ENCODE measurements at places on chromosomes 5 and 9.

DNA sequence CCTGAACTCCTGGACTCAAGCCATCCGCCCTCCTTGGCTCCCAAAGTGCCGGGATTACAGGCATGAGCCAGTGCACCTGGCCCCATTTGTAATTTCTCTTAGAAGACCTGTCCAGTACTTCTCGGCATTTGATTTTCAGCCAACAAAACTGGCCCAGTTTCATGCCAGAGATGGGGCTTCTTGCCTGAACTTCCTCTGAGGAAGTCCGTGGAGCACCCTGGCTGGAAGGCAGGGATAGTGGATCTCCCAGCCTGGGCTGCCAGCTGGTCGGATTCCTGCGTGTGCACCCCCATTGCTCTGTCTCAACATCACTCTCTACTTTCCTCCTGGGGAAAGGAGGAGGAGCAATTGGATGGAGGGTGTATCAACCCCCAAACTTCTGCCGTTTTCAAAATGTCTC lies 39.0 kb downstream of the FAM78A start:
- DNase-seq, result no peak

GRCh38 chr9:70260007-70260443 lies 1.2 kb downstream of the SMC5 start:
- no peak for DNase-seq

DNA sequence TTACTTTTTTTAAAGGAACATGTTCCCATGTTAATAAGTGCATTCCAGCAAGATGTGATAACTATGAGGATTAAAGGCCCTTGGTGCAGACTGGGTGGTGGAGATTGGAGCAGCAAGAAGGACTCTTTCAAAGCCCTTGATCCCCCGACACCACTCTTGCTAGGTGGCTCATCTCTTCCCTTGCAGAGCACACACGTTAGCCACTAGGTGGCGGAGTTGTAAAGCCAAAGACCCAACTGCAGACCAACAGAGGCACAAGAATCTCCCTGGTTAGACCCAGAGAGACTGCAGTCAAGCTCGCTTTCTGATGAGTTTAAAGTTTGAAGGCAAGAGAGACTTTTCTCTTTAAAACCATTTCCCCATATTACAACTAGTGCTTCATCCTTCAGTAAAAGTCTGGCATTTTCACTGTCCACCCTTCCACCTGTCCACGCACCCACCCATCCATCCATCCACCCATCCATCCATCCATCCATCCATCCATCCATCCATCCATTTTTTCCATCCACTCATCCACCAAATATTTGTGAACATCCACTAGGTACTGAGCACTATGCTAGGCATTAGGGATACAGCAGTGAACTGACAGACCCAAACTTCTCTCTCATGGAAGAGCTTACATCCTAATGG lies 226.9 kb downstream of the MSX2 start:
- peak; percentile 48 for DNase-seq

DNA sequence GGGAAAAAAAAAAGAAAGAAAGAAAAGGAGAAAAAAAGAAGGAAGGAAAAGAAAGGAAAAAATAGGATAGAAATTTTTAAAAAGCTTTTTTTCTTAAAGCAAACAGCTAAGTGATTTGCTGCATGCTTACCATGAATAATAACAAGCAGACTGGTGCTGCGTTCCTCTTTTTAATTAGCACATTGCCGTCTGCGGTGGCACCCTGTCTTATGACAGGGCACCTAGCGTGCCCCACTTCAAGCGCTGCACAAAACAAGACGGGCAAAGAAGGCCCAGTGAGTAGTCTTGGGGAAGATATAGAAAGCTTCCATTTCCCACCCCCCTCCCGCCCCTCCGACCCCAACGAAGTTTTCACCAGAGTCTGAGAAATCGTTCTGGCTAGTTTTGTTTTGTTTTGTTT lies 513.9 kb downstream of the ZNF608 start:
- no peak for DNase-seq

GRCh38 chr9:73031350-73031749 lies 78.5 kb upstream of the ALDH1A1 start:
- no peak for DNase-seq

DNA sequence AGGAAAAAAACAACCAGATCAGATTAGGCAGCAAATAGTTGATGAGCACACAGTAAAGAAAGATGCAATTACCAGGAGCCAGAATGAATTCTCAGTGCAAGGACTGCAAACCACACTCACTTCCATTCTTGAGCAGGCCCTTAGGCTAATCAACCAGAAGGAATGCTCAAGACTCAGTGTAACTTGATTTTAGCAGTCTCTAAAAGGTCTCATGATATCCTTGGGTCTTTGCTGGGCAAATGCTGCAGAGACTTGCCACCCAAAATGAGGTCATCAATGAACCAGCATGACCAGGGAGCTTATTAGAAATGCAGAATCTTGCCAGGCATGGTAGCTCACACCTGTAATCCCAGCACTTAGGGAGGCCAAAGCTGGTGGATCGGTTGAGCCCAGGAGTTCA lies 20.1 kb upstream of the TMEM245 start:
- DNase-seq, result no peak

DNA sequence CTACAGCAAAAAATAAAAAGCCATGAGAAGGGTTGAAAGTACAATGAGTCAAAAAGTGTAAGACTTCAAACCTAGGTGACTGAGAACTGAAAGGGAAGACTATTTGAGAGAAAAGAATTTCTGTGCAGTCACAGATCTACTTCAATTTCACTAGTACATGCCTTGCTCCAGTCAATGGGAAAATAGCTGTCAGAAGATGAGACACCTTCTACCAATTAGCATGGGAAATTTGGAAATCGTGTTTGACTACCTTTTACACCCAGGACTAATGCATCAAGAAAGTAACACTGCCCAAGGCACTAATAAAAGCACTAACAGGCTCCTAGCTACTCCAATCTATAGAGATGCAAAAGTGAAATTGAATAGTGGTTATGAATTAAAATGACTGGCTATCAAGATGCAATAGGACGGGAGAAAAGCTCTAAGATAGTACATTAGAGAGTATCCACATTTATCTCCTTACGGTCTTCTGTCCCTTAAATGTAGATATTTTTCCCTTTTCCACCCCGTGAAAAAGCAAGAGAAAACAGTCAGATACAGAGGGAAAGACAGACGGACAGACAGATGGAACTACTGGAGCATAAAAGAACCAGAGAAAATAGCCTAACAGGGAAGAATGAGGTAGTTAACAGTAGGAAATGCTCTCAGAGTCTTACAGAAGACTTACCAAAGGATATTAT lies 15.2 kb downstream of the ERP44 start:
- no peak for DNase-seq

GRCh38 chr9:94760010-94760409 lies 33.5 kb downstream of the AOPEP start:
- no peak for DNase-seq

GRCh38 chr5:138573949-138574670 lies 1.1 kb downstream of the HSPA9 start:
- no peak for DNase-seq

DNA sequence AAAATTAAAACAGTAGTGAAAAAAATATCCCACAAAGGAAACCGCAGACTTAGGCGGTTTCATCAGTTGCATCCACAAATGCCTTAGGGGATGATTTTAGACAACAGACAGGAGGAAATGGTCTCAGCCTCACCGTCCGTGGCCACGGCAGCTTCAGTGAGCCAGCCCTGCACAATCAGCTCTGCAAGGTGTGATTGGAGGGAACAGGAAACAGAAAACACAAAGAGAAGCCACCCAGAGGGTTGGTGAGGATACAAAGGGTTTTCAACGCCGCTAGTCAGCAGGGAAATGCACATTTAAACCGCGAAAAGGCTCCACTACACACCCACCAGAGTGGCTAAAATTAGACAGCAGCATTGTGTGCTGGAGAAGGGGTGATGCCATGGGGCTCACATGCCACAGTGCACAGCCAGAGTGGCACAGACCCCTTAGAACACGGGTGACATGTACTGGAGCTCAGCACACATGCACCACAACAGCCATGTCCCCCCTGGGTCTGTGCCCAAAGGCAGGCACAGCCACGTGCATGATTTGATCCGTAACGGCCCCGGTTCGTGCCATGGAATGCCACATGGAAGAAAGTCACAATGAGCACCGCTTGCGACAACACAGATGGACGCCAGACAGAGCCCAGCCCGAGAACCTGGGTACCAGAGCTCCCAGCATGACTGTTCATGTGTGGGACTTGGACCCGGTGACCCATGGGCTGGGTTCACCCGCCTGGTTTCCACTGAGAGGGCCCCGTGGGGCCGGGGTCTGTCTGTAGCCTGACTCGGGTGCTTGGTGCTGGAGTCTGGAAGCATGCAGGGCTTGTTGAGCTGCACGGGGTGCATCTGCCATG lies 18.3 kb upstream of the TERT start:
- DNase-seq, result no peak

GRCh38 chr5:162227075-162227474 lies 159.5 kb downstream of the GABRG2 start:
- no peak for DNase-seq

DNA sequence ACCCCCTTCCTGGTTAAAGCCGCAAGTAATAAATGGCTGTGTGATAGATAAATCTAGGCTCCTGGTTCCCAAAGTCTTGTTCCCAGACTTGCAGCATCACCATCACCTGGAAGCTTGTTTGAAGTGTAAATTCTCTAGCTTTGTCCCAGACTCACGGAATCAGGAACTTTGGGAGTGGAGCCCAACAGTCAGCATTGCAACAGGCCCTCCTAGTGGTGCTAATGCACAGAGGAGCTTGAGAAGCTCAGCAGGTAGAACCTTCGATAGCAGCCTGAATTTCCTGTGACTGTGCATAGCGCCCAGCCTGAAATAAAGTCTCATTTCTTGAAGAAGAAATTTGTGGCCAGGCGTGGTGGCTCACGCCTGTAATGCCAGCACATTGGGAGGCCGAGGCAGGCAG lies 30.3 kb upstream of the MELK start:
- no peak for DNase-seq

GRCh38 chr5:51806677-51807076 lies 423.4 kb downstream of the ISL1 start:
- no peak for DNase-seq

DNA sequence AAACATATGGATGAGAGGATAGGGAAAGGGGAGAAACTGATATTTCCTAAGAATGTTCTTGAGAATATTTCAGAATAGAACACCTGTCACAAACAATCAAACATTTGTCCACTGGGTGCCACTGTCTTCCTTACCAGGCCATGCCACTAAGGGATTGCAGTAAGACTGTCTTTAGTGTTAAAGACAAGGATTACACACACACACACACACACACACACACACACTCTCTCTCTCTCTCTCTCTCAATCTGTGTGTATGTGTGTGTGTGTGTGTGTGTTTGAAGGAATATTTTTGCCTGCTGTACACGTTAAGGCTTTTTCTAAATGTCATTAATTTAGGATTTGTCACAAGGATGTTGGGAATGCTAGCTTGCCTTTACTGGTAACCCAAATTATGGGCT lies 54.4 kb downstream of the CCDC192 start:
- peak; percentile 72 for DNase-seq

DNA sequence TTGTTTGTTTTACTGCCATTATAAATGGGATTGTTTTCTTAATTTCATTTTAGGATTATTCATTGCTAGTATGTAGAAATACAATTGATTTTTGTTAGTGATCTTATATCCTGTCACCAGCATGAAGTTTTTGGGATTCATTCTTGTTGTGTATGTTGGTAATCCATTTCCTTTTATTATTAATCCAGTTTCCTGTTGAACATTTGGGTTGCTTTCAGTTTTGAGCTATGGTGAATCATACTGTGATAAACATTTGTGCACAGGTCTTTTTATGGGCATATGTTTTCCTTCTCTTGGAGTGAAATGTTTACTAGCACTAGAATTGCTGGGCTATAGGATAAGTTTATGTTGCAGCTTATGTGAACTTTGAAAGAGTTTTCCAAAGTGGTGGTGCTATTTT lies 69.6 kb downstream of the MAN2A1 start:
- peak; percentile 20 for DNase-seq

DNA sequence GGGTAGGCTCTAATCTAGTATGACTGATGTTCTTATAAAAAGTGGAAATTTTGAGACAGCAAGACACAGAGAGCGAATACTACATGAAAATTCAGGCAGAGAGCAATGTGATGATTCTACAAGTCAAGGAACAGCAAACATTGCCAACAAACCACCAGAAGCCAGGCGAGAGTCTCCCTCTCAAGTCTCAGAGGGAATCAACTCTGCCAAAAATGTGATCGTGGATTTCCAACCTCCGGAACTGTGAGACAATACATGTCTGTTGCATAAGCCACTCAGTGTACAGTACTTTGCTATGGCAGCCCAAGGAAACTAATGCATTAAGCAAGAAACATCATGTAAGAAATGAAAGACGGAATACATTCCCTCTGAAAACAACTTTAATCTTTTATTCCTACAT lies 52.1 kb upstream of the CCNG1 start:
- DNase-seq, result no peak

- no peak for DNase-seq
Observed at GRCh38 chr5:90955001-90955635, 396.5 kb downstream of the ADGRV1 start.

- no peak for DNase-seq
Observed at GRCh38 chr5:126398791-126399190, 24.4 kb upstream of the GRAMD2B start.

DNA sequence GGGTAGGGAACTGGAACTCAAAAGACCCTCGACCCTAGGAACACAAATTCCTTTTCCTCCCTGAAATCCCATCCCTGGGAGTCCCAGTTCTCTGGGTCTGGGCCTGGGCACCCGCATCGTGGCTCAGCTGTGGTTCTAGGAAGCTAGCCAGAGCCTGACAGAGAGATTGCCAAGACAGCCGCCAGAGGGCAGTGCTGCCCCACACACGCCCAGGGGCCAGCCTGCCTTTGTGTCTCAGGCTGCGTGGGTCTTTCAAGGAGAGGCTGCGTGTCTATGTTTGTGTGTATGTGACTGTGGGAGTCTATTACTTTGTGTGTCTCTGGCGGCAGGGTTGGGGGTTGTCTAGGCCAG lies 32.0 kb upstream of the TTLL11 start:
- peak; percentile 73 for DNase-seq

DNA sequence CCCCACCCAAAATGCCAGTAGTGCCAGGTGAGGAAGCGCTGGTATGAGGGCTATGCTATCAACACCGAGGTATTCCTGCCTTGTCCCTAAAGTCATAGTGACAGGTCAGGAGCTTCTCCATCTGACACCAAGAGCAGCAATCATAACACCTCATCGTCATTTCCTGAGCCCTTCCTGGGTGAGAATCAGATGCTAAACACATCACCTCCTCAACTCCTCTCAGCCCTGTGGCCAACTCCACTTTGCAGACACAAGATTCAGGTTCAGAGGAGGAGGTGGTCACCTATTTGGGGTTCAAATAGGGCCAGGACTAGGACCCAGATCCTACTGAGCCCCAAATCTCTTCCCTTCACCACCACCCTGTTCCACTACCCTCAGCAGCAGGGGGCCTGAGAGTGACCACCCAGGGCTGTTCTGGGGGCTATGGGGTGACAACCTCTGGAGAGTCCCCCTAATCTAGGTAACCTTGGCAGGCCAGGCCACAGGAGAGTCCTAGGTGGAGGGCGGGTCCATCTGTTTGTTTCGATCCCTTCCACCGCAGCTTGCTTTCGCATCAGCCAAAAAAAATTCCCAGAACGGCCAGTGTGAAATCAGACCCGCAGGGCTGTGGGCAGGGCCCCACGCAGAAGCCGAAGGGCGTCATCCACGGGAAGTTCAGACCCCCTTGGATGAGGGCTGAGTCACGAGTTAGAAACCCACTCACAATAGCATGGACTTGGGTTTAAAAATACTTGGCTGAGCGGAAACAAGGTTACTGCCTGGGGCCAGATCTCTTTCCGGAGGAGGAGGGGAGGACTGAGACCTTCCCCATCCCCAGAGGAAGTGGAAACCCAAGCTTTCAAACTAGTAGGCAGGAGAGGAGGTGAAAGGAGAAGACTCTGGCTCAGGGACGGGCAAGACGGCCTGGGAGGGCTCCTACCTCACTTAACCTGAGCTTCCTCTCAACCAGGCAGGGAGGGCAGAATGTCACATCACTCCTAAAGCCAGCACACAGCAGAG lies 8.7 kb downstream of the STK10 start:
- peak; percentile 46 for DNase-seq

Measured in brain microvascular endothelial cell (primary cell).